ENCODE measurements at places on chromosomes 2 and 18.

- no peak for DNase-seq
These were observed 76.2 kb upstream of the CTAGE1 start for GRCh38 chr18:22493940-22494339.

GRCh38 chr18:49933530-49934128 is 120.3 kb upstream of the ACAA2 start:
- no peak for DNase-seq

DNA sequence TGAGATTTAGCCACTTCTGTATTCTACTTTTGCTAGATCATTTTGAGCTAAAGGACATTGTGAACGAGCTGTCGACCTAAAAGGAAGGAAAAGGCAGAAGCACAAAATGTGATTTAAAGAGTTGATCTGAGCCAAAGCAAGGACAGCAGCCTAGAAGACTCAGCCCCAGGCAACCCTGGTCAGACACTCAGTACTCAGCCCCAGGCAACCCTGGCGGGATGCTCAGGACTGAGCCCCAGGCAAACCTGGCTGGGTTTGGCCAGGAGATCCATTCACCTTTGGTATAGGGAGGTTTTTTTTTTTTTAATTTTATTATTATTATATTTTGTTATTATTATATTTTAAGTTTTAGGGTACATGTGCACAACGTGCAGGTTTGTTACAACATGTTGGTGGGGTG is 34.3 kb upstream of the PXDN start:
- no peak for DNase-seq

GRCh38 chr2:53051157-53051556 is 716.4 kb upstream of the CHAC2 start:
- DNase-seq: no peak

DNA sequence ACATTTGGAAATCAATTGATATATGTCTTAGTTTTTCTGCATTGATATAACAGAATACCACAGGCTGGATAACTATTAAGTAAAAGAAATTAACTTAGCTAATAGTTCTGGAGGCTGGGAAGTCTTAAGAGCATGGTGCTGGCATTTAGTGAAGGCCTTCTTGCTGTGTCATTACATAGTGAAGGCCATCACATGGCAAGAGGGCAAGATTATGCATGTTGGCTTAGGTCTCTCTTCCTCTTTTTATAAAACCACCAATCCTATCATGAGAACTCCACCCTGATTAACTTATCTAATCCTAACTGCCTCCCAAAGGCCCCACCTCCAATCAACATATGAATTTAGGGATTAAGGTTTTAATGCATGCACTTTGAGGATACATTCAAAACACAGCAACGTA is 225.5 kb upstream of the VRK2 start:
- no peak for DNase-seq

DNA sequence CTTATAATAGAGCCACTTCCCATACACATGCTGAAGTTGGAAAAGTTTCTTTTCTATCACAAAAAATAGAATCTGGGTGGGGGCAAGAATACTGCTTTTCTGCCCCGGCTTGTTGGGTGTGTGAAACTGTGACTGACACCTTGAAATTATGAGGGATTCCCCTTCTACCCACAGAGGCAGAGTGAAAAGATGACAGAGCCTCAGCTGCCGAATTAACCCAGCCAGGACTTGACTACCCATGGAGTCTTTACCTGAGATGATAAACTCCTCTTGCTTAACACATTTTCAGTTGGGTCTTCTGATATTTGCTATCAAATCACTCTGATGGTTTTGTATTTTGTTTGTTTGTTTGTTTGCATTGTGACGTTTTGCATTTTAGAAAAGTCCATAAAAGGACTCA is 66.0 kb upstream of the PMAIP1 start:
- DNase-seq: no peak

- no peak for DNase-seq
These were observed 23.4 kb downstream of the CROCC2 start for GRCh38 chr2:240929364-240930095.

DNA sequence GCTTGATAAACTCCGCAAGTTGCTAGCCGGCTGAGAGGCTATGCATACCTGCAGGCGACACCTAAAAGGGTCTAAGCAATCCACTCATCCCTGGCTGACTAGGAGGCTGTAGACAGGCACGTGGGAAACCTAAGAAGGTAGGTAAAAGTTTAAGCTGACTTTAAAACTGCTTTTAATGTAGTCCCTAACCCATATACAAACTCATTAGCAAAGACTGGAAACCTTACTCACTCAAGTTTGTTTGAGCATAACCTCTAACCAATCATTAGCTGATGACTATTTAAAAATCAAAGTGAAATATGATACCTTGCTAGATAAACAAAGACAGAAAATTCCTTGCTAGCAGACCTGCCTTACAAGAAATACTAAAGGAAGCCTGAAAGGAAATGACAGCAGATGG is 106.4 kb downstream of the EXOC6B start:
- no peak for DNase-seq

GRCh38 chr18:43919551-43919950 is 642.3 kb upstream of the SYT4 start:
- DNase-seq: no peak

- DNase-seq: no peak
These were observed 25.3 kb upstream of the RPL31 start for GRCh38 chr2:100976645-100977391.

GRCh38 chr2:70360661-70361270 is 58.9 kb upstream of the FAM136A start:
- DNase-seq: no peak

DNA sequence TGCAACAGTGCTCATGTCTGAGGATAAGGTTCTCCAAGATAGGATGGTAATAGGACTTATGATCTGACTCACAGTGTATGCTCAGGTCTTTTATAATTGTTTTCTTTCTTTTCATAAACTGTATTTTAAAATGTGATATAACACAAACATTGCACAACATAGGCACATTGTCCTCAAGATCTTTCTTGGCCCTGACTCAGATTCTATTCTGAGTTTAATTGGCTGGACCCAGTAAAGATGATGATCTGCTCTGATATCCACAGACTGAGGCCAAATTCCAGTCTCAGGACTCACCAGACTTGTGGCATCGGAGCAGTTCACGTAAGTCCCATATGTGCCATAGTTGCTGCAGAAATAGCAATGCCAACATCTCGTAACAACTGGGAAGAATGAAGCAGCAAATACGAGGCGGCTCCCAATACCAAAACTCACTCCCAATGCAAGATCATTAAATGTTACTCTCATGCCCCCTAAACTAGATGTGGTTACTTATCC is 448.9 kb upstream of the SLC14A2 start:
- no peak for DNase-seq

- no peak for DNase-seq
These were observed 15.2 kb downstream of the KCNJ3 start for GRCh38 chr2:154713675-154714074.

DNA sequence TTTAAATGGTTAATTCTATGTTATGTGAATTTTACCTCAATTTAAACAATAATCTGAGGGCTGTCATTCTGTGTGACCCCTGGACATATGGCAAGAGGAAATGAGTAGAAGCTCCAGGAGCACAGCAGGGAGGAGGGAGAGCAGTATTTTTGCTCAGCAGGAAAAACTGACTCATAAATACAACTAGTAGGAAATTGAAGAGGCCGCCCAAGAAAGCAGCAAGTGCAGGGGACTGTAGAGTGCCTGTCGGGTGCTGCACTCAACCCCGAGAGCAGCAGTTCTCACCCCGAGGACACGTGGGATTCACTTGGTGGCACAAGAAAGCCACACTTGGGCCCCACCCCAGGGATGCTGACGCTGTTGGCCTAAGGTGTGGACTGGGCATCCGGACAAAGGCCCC is 60.8 kb downstream of the NPAS2 start:
- no peak for DNase-seq

DNA sequence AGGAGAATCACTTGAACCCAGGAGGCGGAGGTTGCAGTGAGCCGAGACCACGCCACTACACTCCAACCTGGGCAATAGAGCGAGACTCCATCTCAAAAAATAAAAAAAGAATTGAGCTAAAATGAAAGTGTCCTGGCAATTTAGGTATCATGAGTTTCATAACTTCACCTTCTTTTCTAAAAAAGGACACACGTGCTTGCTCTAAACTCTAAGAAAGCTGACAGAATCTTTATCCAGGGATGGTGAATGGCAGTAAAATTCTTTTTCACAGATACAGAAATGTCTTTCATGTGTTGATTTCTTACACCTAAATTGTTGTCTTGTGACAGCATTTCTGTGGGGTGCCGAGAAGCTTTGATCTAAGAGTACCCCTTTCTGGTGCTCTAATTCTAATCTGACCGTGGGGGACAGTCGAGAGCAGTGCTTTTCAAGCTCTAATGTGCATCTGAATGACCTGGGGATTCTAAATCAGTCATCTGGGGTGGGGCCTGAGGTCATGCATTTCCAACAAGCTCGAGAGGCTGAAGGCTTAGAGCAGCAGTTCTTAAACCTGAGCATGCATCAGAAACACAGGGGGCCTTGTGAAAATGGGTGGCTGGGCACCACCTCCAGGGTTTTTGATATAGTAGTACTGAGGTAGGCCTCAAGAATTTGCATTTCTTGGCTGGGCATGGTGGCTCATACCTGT is 42.1 kb upstream of the REL start:
- no peak for DNase-seq

DNA sequence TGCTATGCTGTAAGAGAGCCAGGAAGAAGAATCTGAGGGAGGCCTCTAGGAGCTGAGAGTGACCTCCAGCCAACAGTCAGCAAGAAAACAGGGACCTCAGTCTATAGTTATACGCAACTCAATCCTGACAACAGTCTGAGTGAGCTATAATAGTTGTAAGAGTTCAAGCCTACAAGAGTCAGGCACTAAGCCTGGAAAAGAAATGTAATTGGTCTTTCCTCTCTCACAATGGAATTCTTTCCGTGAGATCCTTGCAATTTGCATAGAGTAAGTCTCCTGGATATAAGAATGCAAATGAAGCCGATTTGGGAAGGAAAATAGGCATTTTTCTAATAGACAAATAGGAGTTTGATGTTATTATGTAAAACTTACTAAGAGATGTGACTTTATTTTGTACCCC is 1332.6 kb upstream of the CELF4 start:
- DNase-seq: no peak

DNA sequence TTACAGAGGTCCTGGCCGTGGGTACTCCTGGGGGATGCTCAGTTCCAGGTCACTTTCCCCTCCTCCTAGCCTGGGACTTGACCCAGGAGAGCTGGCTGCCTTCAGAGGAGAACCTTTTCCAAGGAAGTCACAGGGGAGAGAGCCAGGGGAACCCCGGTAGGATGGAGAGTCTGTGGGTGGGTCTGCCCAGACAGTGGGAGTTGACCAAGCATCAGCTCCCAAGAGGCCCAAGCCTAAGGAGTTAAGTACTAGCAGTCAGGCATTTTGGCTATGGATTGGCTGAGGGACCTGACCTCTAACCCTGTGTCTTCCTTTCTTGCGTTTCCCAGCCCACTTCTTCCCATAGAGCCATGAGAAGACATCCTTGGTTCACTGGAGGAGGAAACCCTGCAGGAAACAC is 48.8 kb upstream of the PLB1 start:
- DNase-seq: no peak

GRCh38 chr18:56444201-56444600 is 194.2 kb downstream of the TXNL1 start:
- DNase-seq: no peak

DNA sequence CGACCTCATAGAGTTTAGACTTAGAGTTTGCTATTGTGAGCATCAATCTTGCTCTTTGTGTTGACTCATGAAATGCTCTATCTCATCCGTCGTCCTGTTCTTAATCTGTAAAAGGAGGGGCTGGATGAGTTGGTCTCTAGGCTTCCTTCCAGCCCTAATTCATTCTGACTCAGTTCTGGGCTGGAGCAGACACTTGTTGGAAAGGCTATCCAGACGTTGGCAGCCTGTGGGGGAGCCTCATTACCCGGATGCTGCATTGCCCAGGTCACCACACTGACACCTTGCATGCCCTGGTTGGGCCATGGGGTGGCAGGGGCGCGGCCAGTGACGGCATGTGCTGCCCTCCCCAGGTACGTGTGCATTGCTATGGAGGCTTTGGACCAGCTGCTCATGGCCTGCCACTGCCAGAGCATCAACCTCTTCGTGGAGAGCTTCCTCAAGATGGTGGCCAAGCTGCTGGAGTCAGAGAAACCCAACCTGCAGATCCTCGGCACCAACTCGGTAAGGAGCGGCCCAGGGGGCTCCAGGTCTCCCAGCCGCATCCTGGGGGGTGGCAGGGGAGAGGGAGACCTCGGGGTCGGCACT is 61.5 kb downstream of the EFR3B start:
- no peak for DNase-seq

- DNase-seq: no peak
These were observed 186.3 kb downstream of the EN1 start for GRCh38 chr2:118661179-118661578.

- DNase-seq: no peak
These were observed 68.5 kb upstream of the WDR75 start for GRCh38 chr2:189372688-189373257.

DNA sequence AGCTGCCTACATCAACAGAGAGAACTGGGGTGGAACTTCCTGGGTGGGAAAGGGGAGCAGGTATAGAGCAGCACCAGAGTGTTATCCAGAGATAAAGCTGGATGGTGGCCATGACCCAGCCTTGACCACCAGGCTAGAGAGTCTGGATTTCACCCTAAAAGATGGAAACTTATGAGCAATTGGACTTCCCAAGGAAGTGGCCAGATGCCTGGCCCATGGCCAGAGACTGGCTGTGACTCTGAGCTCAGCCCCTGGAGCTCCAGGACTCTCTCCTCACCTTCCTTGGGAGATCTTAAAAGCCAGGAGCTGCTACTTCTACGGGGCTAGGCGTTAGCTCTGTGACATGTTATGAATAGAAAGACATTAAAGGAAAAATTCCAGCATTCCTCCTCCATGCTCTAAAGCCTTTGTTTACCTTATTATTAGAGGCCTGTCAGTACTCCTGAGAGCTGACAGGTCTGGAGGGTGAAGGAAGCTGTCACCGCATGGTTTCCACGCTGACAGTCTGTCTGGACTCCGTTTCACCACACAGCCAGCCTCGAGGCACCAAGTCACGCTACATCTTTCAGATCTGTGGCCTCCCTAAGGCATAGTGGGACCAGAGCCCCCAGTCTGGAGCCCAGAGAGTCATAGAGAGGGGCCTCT is 260.0 kb upstream of the SIX2 start:
- no peak for DNase-seq

DNA sequence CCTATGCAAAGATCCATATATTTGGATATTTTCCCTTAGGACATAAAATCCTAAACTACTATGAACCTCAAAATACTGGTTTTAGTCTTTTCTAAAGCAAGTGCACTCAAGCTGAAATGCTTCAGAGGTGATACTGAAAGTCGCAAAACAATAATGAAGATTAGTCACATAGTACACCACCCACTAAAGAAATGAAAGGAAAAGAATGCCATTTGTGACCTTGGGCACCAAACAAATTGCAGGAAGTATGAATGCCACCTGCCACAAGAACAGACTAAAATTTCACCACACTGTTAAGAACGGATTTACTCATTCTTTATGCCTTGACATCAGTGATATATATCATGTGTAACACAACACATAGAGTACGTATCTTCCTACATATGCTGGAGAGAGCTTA is 161.5 kb downstream of the ZNF521 start:
- DNase-seq: no peak

- DNase-seq: no peak
These were observed 6.9 kb downstream of the STEAP3 start for GRCh38 chr2:119230219-119231185.

GRCh38 chr18:62357079-62357719 is 32.1 kb downstream of the TNFRSF11A start:
- no peak for DNase-seq

GRCh38 chr2:173193925-173194324 is 118.3 kb downstream of the MAP3K20 start:
- no peak for DNase-seq

GRCh38 chr2:60759654-60760053 is 3.6 kb downstream of the PAPOLG start:
- DNase-seq: no peak

Measured in progenitor cell of endocrine pancreas (in vitro differentiated cells).